ENCODE measurements at places on chromosomes 12 and 14.

- no peak for DNase-seq
Observed at GRCh38 chr12:47591795-47592194, 114.0 kb downstream of the RPAP3 start.

DNA sequence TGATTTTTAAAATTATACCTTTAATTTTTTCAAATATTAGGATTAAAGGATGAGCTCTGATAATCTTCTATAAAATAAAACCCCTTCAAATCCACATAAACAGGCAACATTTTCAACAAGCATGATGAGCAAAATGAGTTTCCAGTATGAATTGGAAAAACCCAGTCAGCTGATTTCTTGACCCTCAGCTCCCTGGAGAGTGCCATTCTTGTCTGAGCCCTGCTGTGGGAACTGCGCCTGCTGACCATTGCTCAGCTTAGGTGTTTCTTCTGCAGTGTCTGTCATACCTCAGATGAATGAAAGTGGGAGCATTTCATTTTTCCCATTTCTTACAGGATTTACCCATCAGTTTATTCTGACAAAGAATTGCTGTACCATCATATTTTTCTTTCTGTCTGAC, 27.6 kb downstream of the MAPKAPK5 start:
- no peak for DNase-seq

DNA sequence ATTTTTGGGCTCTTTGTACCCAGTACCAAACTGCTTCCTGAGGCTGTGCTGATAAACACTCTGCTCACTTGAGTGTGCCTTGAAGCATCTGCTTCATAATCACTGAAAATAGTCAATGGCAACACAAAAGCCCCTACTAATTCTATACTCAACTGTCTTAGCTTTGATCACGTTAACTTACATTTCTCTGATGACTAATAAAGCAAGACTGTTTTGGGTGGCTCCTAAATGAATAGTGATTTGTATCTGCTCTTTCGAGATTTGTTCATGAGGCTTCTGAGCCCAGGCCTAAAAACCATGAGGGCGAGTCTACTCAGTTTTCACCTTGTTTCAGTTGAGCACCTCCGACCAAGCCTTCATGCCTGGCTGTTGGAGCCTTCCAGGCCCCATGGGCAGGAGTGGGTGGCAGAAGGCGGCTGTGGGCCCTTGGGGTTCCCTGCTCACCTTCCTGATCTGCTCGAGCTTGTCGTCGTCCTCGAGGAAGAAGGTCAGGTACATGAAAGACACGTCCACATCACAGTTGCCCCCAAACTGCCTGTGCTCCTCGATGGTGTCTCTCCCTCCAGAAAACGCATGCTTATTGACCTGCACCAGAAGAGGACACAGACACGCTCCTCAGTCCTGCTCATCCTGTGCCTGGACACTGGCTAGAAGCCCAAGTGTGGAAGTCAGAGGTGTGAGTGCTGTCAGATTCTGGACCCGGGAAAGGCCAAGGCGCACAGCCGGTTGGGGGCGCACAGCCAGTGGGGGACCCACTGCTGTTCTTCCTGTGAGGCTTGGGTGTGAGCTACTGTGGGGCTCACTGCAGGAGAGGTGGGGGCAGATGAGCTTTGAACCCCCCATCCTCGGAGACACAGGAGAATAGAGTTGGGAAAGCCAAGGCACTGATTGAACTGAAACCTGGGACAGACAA, 13.7 kb downstream of the SLC25A47 start:
- no peak for DNase-seq

DNA sequence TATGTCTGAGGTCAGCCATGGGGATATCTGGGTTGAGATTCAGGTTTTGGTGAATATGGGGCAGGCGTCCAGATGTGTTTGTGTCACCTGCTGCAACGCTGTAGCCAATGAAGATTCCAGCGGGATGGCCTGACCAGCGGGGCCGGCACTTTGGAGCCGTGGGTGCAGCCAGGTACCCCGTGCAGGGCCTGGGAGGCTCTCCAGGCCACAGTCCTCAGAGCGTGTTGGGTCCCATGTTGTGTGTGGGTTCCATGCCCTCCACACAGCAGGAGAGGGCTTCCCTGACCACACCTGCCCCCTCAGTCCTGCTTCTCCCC, 2.8 kb upstream of the TEX22 start:
- no peak for DNase-seq

- peak; percentile 23 for DNase-seq
Observed at GRCh38 chr12:121803861-121804416, at the start of gene SETD1B. Gene SETD1B (plus strand): TSS chr12:121804009. CDS start chr12:121804738, 729 bp downstream.

DNA sequence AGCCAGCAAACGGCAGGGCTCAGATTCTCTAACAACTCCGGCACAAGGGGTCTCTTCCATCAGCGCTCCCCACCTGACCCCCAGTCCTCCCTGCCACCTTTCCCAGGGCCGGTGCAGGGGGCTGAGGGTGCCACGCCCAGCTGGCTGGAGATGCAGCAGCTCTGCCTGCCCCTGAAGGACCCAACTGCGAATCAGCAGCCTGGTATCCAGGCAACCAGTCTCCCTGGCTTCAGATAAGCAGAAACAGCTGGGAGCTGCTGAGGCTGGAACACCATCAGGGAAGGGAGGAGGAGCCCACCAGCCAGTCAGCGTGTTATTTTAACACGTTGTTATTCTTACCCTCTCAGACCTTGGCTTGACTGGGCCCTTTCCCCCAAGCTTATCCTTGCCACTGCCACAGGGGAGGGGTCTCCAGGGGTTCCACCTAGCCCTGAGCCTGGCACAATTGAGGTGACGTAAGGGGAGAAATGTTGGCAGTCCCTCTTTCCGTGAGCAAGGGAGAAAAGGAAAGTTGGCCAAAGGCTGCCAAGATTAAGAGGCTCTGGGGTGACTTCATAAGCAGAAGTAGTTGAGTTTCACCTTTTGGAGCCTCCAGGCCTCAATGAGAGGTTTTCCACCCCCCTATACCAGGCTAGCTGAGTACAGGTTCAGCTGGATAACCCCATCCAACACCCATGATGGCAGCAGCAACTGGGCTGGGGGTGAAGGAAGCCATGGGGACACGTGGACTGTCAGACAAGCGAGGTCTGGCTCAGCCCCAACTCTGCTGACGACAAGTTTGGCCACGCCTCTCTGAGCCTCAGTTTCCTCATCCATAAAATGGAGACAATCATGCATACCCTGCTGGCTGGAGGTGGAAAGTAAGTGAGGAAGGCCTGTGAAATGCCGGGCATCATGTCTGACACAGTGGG, 91.1 kb downstream of the IRF2BPL start:
- DNase-seq: peak; percentile 95
